ENCODE measurements at places on chromosomes 13 and 19. TPM values are rescaled to one million over a fixed set of nuclear protein-coding genes. Genes with fewer than 3 reads are reported as not detected.
A peak's percentile ranks its signal among the peaks of the same experiment; 100 is the strongest.

The EPS8L1 gene
- total RNA-seq, result 0.39 TPM

The TLE6 gene
- not detected for total RNA-seq

The FGF9 gene
- total RNA-seq, result 5.0 TPM

The MCEMP1 gene
- total RNA-seq, result not detected

The OR7A5 gene
- total RNA-seq, result not detected

The FAM83E gene
- total RNA-seq, result 8.0 TPM

The CEACAM4 gene
- total RNA-seq, result not detected

The HCST gene
- total RNA-seq, result 87.7 TPM

The IZUMO1 gene
- total RNA-seq, result not detected

The UFM1 gene
- total RNA-seq, result 77.0 TPM

The C19orf53 gene
- total RNA-seq, result 80.0 TPM

The SIPA1L3 gene
- 32.6 TPM for total RNA-seq

The C19orf33 gene
- total RNA-seq, result not detected

The SIGLEC5 gene
- not detected for total RNA-seq

The TMC4 gene
- total RNA-seq, result not detected

- H3K27me3 ChIP-seq, result no peaks in the 10 kb centered on the region
- no peak for DNase-seq
- no peak overlapping the region for H3K27ac ChIP-seq
- no peaks in the 10 kb centered on the region for H3K4me1 ChIP-seq
Measured at GRCh38 chr19:5261156-5261890, 79.3 kb downstream of the PTPRS start.

DNA sequence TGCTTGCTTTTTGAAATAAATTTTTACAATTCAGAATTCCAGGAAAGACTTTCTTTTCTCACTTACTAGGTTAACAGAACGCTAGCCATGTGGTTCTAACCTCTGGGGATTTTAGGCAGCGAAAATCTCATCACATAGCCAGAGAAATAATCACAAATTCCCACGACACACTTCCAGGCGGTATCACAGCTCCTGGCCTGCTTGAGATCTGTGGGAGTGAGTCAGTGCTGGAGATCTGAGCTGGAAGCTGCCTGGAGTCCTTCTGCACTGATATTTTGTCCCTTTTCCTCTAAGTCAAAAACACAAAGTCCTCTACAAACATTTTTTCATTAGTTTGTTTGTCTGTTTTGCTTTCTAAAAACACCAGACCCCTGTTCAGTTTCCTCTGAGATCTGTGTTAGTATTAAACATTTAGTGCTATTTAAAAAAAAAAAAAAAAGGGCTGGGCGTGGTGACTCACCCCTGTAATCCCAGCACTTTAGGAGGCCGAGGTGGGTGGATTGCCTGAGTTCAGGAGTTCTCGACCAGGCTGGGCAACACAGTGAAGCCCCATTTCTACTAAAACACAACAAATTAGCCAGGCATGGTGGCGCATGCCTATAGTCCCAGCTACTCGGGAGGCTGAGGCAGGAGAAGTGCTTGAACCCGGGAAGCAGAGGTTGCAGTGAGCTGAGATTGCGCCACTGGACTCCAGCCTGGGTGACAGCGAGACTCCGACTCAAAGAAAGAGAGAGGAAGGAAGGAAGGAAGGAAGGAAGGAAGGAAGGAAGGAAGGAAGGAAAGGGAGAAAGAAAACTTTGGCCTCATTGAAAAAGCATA lies 12.2 kb upstream of the UBE2L5 start:
- no peak overlapping the region for H3K4me3 ChIP-seq
- H3K27me3 ChIP-seq, result no peaks in the 10 kb centered on the region
- DNase-seq, result no peak
- peaks cover 38% of the 10 kb centered on the region for H3K4me1 ChIP-seq
- peak overlapping the region; percentile 70 for H3K27ac ChIP-seq

DNA sequence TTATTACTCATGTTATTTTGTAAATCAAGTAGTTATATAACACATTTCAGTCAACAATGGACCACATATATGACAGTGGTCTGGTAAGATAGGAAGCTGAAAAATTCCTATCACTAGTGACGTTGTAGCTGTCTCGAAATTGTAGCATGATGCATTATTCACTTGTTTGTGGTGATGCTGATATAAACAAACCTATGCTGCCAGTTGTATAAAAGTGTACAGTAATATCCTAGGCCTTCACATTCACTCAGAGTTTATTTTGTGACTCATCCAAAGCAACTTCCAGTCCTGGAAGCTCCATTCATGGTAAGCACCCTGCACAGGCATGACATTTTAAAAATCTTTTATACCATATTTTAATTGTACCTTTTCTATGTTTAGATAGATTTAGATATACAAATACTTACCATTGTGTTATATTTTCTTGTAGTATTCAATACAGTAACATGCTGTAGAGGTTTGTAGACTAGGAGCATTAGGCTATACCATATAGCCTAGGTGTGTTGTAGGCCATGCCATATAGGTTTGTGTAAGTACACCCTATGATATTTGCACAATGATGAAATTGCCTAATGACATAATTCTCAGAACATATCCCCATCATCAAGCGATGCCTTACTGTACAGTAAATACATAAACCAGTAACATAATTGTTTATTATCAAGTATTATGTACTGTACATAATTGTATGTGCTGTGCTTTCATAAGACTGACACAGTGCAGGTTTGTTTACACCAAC lies 49.3 kb downstream of the IFT88 start:
- no peak for DNase-seq
- no peaks in the 10 kb centered on the region for H3K4me1 ChIP-seq
- peaks cover 21% of the 10 kb centered on the region for H3K36me3 ChIP-seq
- no peak overlapping the region for H3K27ac ChIP-seq
- H3K27me3 ChIP-seq, result no peaks in the 10 kb centered on the region

GRCh38 chr13:25939961-25940687 lies 111.7 kb downstream of the SHISA2 start:
- peaks cover 12% of the 10 kb centered on the region for H3K4me1 ChIP-seq
- H3K27ac ChIP-seq, result no peak overlapping the region

DNA sequence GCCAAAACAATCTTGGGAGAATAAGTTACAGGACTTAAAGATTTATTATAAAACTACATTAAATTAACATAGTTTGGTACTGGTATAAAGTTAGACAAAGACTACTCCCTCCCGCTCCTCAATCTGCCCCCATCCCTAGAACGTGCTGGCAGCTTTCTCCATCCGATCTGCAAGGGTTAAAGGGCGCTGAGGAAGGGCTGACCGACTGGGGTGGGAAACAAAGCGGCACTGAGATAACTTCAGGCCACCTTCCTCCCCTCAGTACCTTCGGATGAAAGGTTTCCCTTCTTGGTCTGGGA lies 790 bp upstream of the SUGT1 start:
- H3K4me1 ChIP-seq, result peaks cover 11% of the 10 kb centered on the region
- no peak overlapping the region for H3K4me3 ChIP-seq
- no peaks in the 10 kb centered on the region for H3K27me3 ChIP-seq
- H3K36me3 ChIP-seq, result peaks cover 8% of the 10 kb centered on the region
- H3K27ac ChIP-seq, result no peak overlapping the region

GRCh38 chr19:19566306-19566705 lies 28.2 kb downstream of the CILP2 start:
- no peaks in the 10 kb centered on the region for H3K27me3 ChIP-seq
- H3K4me3 ChIP-seq, result no peak overlapping the region
- H3K27ac ChIP-seq, result peak overlapping the region; percentile 84
- H3K36me3 ChIP-seq, result peaks cover 26% of the 10 kb centered on the region

- H3K36me3 ChIP-seq, result no peaks in the 10 kb centered on the region
- peaks cover 5% of the 10 kb centered on the region for H3K27me3 ChIP-seq
- H3K27ac ChIP-seq, result no peak overlapping the region
- H3K4me3 ChIP-seq, result no peak overlapping the region
- peak; percentile 24 for DNase-seq
Measured at GRCh38 chr19:56076498-56076897, 44.6 kb downstream of the ZNF787 start.

- no peak overlapping the region for H3K4me3 ChIP-seq
- H3K4me1 ChIP-seq, result peaks cover 39% of the 10 kb centered on the region
- H3K36me3 ChIP-seq, result peaks cover 5% of the 10 kb centered on the region
- H3K27ac ChIP-seq, result no peak overlapping the region
- H3K27me3 ChIP-seq, result no peaks in the 10 kb centered on the region
Measured at GRCh38 chr19:40417643-40417981, 4.4 kb upstream of the PRX start.

GRCh38 chr19:44653977-44654774 lies 10.5 kb downstream of the PVR start:
- no peak overlapping the region for H3K4me3 ChIP-seq
- no peaks in the 10 kb centered on the region for H3K27me3 ChIP-seq
- peaks cover 12% of the 10 kb centered on the region for H3K4me1 ChIP-seq
- no peak overlapping the region for H3K27ac ChIP-seq
- peaks cover 24% of the 10 kb centered on the region for H3K36me3 ChIP-seq

GRCh38 chr19:9945319-9945966 lies 9.1 kb upstream of the OLFM2 start:
- no peak overlapping the region for H3K4me3 ChIP-seq
- H3K27me3 ChIP-seq, result peaks cover 19% of the 10 kb centered on the region
- no peak for DNase-seq
- no peak overlapping the region for H3K27ac ChIP-seq

DNA sequence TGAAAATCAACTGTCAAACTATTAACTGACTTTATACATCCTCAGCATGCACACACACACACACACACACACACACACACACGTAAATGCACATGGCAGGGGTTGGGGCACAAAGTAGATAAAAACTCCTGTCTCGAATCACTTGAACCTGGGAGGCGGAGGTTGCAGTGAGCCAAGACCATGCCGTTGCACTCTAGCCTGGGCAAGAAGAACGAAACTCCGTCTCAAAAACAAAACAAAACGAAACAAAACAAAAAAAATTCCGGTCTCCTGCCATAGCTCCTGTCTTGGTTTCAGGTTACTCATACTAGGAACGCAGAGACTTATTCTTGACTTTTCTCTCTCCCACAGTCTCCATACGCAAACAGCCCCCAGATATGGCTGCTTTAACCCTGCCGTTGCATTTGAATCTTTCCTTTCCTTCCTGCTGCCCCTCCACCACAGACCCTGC lies 148.9 kb downstream of the SHISA2 start:
- H3K27ac ChIP-seq, result no peak overlapping the region
- no peaks in the 10 kb centered on the region for H3K27me3 ChIP-seq
- peak overlapping the region; percentile 34 for H3K4me3 ChIP-seq
- DNase-seq, result no peak
- H3K4me1 ChIP-seq, result peaks cover 34% of the 10 kb centered on the region
- H3K36me3 ChIP-seq, result no peaks in the 10 kb centered on the region

DNA sequence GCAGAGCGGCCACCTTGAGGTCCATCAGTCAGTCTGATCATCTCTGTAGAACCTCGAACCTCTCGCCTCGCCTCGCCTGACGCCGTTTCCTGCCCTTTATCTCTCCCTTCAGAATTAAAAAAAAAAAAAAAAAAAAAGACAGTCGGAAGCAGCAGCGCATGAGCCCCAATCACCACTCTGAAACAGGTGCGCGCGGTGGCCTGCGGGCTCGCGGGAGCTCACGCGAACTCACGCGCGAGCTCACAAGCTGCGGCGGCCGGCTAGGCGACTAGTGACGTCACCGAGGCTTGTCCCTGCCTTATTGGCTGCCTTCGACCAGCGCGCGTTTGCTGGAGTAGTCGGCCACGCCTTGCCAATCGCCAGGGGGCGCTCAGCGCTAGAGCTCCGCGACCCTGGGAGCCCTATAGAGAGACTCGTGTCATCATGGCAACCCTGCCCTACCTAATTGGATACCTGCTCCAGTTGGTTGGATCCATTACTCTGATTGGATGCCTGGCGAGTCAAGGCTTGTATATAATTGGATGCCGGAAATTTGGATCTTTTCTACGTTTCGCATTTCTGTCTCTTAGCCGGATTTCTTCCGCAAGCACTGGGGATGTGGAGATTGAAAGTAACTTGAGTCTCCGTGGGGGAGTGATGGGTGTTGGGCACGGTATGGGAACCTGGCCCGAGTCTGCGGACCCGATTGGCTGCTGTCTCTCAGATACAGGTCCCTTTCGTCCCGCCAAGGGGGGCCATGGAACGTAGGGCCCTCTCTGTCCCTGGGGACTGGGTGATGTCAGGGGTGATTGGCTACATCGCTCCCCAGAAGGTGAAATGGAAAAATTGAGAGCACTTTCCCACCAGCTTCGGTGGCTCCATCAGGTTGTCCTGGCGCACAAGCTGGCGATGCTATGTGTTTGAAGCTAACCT lies 31.6 kb downstream of the SYT3 start:
- DNase-seq, result peak; percentile 84
- H3K27ac ChIP-seq, result no peak overlapping the region
- H3K4me3 ChIP-seq, result peak overlapping the region; percentile 77
- peaks cover 9% of the 10 kb centered on the region for H3K27me3 ChIP-seq

- peaks cover 6% of the 10 kb centered on the region for H3K4me1 ChIP-seq
- H3K27ac ChIP-seq, result no peak overlapping the region
- DNase-seq, result no peak
- H3K27me3 ChIP-seq, result no peaks in the 10 kb centered on the region
Measured at GRCh38 chr13:30191491-30192100, 115.8 kb downstream of the KATNAL1 start.

GRCh38 chr13:104798486-104798885 lies 1732.3 kb upstream of the SLC10A2 start:
- no peaks in the 10 kb centered on the region for H3K4me1 ChIP-seq
- no peak overlapping the region for H3K4me3 ChIP-seq
- no peak overlapping the region for H3K27ac ChIP-seq
- H3K27me3 ChIP-seq, result no peaks in the 10 kb centered on the region

DNA sequence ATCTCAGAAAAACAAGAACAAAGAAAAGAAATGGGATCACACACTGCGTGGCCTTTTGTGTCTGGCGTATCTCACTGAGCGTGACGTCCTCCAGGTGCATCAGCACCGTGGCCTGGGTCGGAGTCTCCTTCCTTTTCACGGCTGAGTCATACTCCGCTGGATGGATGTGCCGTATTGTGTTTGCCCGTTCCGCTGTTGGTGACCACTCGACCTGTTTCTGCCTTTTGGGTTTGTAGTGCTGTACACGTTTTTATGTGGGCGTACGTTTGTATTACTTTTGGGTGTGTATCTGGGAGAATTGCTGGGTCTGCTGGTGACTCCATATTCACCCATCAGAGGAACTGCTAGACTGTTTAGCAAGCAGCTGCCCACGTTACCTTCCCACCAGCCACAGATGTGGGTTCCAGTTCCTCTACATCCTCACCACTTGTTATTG lies 11.4 kb downstream of the ARID3A start:
- H3K27ac ChIP-seq, result peak overlapping the region; percentile 78
- DNase-seq, result no peak
- H3K36me3 ChIP-seq, result no peaks in the 10 kb centered on the region
- peak overlapping the region; percentile 22 for H3K4me3 ChIP-seq
- H3K27me3 ChIP-seq, result no peaks in the 10 kb centered on the region

DNA sequence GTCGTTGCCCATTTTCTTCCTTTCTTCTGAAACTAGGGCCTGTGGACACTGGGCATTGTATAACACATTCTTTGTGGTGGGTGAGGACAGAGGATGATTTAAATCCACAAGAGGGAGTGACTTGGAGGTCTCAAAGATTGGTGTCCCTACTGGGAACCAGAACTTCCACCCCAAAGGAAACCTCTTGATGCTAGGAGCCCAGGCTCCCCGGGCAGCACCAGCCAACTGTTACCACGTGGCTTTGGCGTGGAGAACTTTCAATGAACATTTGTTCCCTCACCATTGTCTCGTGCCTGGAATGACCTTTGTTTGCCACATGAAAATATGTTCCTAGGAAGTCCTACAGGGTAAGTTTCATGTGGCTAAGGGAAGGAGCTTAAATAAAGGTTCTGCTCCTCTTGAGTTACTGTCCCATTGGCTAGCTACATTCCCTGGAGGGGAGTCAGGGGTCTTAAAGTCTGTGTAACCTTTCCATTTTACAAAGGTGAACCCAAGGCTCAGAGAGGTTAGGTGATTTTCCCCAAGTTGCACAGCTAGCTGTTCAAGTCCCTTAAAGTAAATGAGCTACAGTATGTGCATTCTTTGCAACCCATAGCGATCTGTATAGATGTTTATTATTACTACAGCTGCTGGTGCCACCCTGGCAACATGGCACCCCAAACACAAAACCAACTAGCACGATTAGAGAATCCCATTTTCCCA lies 5.0 kb upstream of the CDX2 start:
- no peaks in the 10 kb centered on the region for H3K36me3 ChIP-seq
- H3K4me1 ChIP-seq, result peaks cover 26% of the 10 kb centered on the region
- H3K4me3 ChIP-seq, result no peak overlapping the region
- no peak overlapping the region for H3K27ac ChIP-seq
- H3K27me3 ChIP-seq, result peaks cover 86% of the 10 kb centered on the region

Measured in naive thymus-derived CD8-positive, alpha-beta T cell (primary cell).